Breast epithelium (tissue), 4 donors: ENCODE measurements at places on chromosomes 13 and 19. TPM values are rescaled to one million over a fixed set of nuclear protein-coding genes. Genes with fewer than 3 reads are reported as not detected.

- no peaks in the 10 kb centered on the region for H3K27me3 ChIP-seq
- DNase-seq = no peak
- no peaks in the 10 kb centered on the region for H3K36me3 ChIP-seq
- H3K27ac ChIP-seq = no peak overlapping the region
Measured at GRCh38 chr13:29497137-29497654, 98.3 kb downstream of the SLC7A1 start.

- H3K4me1 ChIP-seq = no peaks in the 10 kb centered on the region
- H3K27me3 ChIP-seq = no peaks in the 10 kb centered on the region
- no peak for DNase-seq
- no peak overlapping the region for H3K4me3 ChIP-seq
- H3K36me3 ChIP-seq = no peaks in the 10 kb centered on the region
Measured at GRCh38 chr19:28164214-28164613, 1048.7 kb downstream of the UQCRFS1 start.

- no peak overlapping the region for H3K27ac ChIP-seq
- no peaks in the 10 kb centered on the region for H3K36me3 ChIP-seq
- no peaks in the 10 kb centered on the region for H3K4me1 ChIP-seq
- no peak for DNase-seq
- H3K27me3 ChIP-seq = no peaks in the 10 kb centered on the region
Measured at GRCh38 chr13:36509369-36509768, 77.1 kb downstream of the CCNA1 start.

DNA sequence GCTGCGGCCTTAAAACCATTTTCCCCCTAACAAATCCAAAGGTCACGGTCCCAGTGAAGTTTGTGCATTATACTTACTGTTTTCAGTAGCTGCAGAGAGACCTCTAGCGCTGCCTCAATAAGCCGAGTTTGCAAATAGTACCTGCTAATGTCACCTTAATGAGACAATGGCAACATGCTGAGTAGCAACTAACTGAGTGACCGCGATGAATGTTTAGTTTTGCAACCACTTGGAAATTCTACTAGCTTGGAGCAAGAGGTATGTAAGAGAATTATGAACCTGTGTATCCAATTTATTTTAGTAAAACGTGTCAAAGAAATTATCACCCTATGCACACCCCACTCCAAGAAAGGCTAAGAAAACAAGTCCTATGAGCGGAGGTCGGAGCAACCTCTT is 1.2 kb downstream of the KPNA3 start:
- no peaks in the 10 kb centered on the region for H3K36me3 ChIP-seq
- H3K27me3 ChIP-seq = no peaks in the 10 kb centered on the region
- DNase-seq = no peak
- H3K4me3 ChIP-seq = peak overlapping the region; percentile 81
- H3K4me1 ChIP-seq = peaks cover 6% of the 10 kb centered on the region
- H3K27ac ChIP-seq = peak overlapping the region; percentile 99

DNA sequence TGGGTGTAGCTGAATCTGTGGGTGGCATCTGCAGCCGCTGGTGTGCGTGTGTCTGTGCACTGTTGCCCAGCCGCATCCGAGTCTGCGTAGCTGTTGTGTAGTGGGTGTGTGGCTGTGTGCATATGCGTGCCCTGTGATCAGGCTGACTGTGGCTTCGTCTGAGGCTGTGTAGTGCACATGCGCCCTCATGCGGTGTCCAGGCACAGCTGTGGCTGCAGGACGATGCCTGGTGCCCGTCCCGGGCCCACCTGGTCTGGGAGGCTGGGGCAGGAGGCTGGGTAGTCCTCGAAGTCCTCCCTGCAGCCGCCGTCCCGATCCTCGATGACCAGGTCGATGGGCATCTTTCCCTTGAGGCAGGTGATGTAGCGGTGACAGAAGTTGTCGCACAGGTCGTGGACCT is 4.9 kb downstream of the MEIS3 start:
- DNase-seq = no peak
- H3K36me3 ChIP-seq = no peaks in the 10 kb centered on the region
- H3K4me1 ChIP-seq = no peaks in the 10 kb centered on the region
- H3K27me3 ChIP-seq = peaks cover 2% of the 10 kb centered on the region
- no peak overlapping the region for H3K4me3 ChIP-seq
- H3K27ac ChIP-seq = no peak overlapping the region

GRCh38 chr13:107734891-107735625 is 480.3 kb downstream of the LIG4 start:
- H3K27me3 ChIP-seq = no peaks in the 10 kb centered on the region
- no peak overlapping the region for H3K4me3 ChIP-seq
- no peak overlapping the region for H3K27ac ChIP-seq
- no peaks in the 10 kb centered on the region for H3K4me1 ChIP-seq
- DNase-seq = no peak

- no peaks in the 10 kb centered on the region for H3K4me1 ChIP-seq
- no peak overlapping the region for H3K27ac ChIP-seq
- no peaks in the 10 kb centered on the region for H3K27me3 ChIP-seq
- no peak for DNase-seq
- H3K36me3 ChIP-seq = no peaks in the 10 kb centered on the region
Measured at GRCh38 chr19:49626226-49626625, 13.7 kb downstream of the RRAS start.

DNA sequence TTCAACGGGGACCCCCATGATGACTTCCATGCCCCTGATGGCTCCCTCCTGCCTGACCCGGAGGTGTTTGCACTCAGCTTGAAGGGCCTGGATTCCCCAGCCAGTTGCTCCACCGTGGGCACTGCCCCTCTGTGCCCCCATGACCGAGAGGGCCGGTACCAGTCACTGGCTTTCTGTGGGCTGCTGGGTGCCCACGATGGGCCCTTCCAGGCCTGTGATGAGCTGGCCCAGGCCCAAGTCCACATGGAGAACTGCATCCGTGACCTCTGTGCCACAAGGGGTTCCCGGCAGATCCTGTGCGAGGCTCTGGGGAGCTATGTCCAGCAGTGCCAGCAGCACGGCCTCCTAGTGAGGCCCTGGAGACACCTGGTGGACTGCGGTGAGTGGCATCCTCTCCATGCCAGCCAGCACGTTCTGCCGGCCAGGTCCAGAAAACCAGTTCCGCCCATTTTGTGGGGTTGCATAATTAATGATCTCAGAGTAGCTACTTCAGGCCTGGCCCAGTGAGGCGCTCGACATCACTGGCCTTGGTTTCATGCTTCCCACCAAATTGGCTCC is 34.9 kb upstream of the FXYD3 start:
- no peaks in the 10 kb centered on the region for H3K4me1 ChIP-seq
- H3K4me3 ChIP-seq = no peak overlapping the region
- H3K36me3 ChIP-seq = no peaks in the 10 kb centered on the region
- no peak overlapping the region for H3K27ac ChIP-seq
- H3K27me3 ChIP-seq = no peaks in the 10 kb centered on the region

BEST2 gene
- not detected for total RNA-seq

GRCh38 chr13:68046903-68047302 is 816.8 kb upstream of the PCDH9 start:
- no peak overlapping the region for H3K27ac ChIP-seq
- no peaks in the 10 kb centered on the region for H3K4me1 ChIP-seq
- no peaks in the 10 kb centered on the region for H3K36me3 ChIP-seq
- H3K4me3 ChIP-seq = no peak overlapping the region
- DNase-seq = no peak

ZNF878 gene
- 0.88 TPM for total RNA-seq

DNA sequence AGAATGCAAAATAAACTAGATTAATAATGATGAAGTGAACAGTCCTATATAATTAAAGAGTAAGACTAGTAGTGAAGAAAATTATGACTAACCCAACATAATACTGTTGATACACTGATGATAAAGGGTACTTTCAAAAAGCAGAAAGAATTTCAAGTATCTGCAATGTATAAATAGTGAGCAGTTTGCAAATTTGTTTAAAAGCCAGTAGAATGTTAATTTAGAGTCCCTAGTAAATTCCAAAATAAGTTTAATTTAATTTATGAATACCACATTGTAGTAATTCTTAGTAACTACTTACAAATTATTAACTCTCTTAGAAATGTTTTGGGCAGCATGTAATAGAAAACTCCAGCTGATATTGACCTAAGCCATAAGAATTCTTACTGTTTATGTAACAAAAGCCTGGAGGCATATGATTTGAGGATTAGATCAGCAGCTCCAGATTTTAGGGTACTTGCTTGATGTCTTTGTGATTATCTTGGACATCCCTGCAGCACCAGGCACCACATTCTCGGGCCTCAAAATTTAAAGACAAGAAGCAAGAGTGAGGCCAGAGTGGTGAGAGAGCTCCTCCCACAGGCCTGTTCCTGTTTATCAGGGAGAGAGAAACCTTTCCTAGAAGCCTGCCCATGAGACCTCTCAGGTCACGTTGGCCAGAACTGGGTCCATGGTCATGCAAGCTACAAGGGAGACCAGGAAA is 67.6 kb upstream of the TDRD3 start:
- H3K27me3 ChIP-seq = no peaks in the 10 kb centered on the region
- no peak overlapping the region for H3K4me3 ChIP-seq
- DNase-seq = no peak
- H3K27ac ChIP-seq = no peak overlapping the region

DNA sequence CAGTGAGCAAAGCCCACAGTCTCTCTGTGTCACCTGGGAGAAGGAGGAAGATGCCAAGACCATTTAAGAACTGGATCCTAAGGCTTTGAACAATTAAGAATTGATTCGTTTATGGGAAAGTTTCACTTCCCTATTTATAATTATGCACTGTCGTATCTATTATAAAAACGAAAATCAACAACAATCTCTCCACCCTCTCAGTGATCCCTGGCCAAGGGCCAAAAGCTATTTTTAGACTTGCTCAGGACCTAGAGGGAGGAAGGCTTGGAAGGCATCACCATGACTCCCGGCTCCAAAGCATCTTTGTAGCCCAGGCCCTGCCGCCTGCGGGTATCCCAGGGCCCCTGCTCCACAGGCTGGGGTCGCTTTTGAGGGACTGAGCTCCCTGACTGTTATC is 1.3 kb downstream of the RHPN2 start:
- no peak for DNase-seq
- peaks cover 5% of the 10 kb centered on the region for H3K4me1 ChIP-seq
- peak overlapping the region; percentile 82 for H3K27ac ChIP-seq
- H3K27me3 ChIP-seq = no peaks in the 10 kb centered on the region
- peak overlapping the region; percentile 83 for H3K4me3 ChIP-seq
- H3K36me3 ChIP-seq = no peaks in the 10 kb centered on the region

GRCh38 chr19:39145180-39145953 is 19.8 kb downstream of the PAK4 start:
- peak overlapping the region; percentile 95 for H3K27ac ChIP-seq
- H3K4me3 ChIP-seq = no peak overlapping the region
- H3K4me1 ChIP-seq = peaks cover 15% of the 10 kb centered on the region
- DNase-seq = peak; percentile 59

DIRAS1 gene
- 3.6 TPM for total RNA-seq

CGB8 gene
- not detected for total RNA-seq

- no peaks in the 10 kb centered on the region for H3K27me3 ChIP-seq
- H3K4me3 ChIP-seq = no peak overlapping the region
- H3K27ac ChIP-seq = no peak overlapping the region
- H3K4me1 ChIP-seq = no peaks in the 10 kb centered on the region
Measured at GRCh38 chr19:39052243-39052746, 19.9 kb upstream of the FBXO27 start.

TMEM145 gene
- not detected for total RNA-seq

YJEFN3 gene
- 0.88 TPM for total RNA-seq

CATSPERD gene
- total RNA-seq = not detected

DCLK1 gene
- total RNA-seq = 21.2 TPM

PTPRH gene
- 0.73 TPM for total RNA-seq

GRCh38 chr13:98959786-98960605 is 17.9 kb downstream of the DOCK9 start:
- DNase-seq = no peak
- H3K4me1 ChIP-seq = no peaks in the 10 kb centered on the region
- H3K4me3 ChIP-seq = no peak overlapping the region
- H3K36me3 ChIP-seq = no peaks in the 10 kb centered on the region
- peak overlapping the region; percentile 68 for H3K27ac ChIP-seq
- H3K27me3 ChIP-seq = no peaks in the 10 kb centered on the region

SMARCA4 gene
- 36.8 TPM for total RNA-seq

C19orf85 gene
- total RNA-seq = not detected

ZFP36 gene
- 143 TPM for total RNA-seq

DNA sequence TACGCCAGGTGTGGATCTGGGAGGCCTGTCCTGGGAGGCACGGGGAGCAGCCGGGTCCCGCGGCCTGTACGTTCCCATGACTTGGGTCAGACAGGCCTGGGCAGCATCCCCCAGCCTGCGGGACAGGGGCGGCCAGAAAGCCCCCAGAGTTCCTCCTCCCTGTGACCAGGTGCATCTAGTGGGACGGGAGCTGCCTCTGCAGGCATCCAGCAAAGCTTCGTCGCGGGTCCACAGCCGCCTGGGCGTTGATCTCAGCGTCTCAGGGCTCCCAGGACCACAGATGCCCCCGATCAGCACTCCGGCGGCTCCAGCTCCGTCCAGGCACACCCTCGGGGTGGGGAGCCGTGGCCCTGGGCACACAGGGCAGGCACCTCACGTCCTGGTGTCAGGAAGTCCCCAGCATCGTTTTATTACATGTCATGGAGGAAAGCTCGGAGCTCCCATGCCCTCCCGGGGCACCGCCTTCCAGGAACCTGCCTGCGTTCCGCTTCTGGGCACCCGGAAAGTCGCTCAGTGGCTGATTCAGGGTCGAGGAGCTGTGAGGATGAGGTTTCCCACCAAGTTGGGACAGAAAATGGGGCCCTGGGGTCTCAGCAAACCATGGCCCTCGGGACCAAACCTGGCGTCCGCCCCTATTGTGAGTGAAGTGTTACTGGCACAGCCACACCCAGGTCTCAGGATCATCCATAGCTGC is 1.5 kb upstream of the GZMM start:
- no peaks in the 10 kb centered on the region for H3K4me1 ChIP-seq
- H3K36me3 ChIP-seq = no peaks in the 10 kb centered on the region
- no peak overlapping the region for H3K27ac ChIP-seq
- H3K27me3 ChIP-seq = peaks cover 2% of the 10 kb centered on the region

DNA sequence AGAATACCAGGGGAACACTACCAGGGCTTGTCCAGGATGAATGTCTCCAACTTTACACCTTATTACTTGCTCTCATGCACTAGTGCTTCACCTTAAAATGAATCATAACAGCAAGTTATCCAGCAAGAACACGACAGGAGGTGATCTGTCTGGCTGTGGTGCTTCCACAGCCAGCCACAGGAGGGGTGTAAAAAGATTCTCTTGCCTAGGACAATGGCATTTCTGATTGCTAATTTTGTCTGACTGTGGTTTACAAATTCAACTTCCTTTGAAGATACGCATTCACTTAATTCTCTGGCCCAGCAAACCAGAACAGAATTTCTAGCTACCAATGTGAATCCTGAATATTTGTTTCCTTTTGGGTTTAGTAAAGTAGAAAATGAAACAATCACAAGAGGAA is 23.1 kb upstream of the COG3 start:
- H3K36me3 ChIP-seq = no peaks in the 10 kb centered on the region
- H3K27me3 ChIP-seq = no peaks in the 10 kb centered on the region
- DNase-seq = no peak
- no peak overlapping the region for H3K27ac ChIP-seq

TMEM272 gene
- total RNA-seq = not detected

TEKTIP1 gene
- not detected for total RNA-seq
